Fibroblast of skin of left biceps (primary cell): ENCODE measurements at places on chromosomes 13 and 19.
A peak's percentile ranks its signal among the peaks of the same experiment; 100 is the strongest.

DNA sequence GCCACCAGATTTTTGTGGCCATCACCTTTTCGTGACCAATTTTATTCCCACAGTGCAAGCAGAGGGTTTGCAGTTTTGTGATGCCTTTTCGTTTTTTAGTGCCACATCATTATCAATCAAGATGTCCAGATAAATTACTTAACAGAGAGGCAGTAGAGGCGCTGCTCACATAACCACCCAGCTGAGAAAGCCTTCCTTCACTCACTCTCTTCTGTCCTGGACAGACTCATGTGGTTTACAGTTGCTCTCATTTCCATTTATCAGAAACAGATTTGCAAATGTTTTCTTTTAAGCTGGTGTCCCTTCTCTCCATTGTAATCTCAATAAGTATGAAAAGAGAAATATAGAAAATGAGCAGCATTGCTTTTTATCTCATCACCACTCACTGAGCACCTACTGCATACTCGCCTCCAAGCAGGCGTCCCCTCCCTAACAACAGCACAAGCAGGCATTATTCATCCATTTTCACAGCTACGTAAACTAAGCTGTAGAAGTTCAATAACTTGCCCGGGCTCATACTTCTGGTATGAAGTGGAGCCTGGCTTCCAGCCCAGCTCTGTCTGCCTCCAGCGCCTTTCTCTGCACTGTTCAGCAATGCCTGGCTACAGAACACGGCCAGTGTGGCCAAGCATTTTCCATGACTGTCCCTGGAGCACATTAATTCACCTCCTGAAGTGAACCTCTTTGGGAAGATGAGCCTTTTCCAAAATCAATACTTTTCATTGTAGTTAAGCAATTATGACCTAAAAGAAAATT is 34.6 kb upstream of the KATNAL1 start:
- DNase-seq, result peak; percentile 79

- no peak for DNase-seq
Observed at GRCh38 chr13:25225970-25226369, 53.9 kb upstream of the AMER2 start.

DNA sequence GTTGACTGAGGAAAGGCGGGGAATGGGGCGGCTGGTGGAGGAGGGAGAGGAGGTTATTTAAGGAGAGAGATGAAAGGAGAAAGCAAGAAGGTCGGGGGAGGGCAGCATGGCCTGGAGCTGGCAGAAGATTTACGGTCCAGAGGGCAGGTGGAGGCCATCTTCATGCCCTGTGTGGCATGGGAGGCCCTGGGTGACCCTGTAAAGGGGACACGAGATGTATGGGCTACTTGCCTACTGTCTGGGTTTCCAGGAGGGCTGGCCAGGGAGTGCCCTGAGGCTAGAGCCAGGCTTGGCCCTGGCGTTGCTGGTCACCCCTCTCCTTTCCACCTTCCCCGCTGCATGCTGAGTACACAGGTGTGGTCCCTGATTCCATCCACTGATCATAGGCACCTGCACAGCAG is 6.1 kb downstream of the WTIP start:
- no peak for DNase-seq

DNA sequence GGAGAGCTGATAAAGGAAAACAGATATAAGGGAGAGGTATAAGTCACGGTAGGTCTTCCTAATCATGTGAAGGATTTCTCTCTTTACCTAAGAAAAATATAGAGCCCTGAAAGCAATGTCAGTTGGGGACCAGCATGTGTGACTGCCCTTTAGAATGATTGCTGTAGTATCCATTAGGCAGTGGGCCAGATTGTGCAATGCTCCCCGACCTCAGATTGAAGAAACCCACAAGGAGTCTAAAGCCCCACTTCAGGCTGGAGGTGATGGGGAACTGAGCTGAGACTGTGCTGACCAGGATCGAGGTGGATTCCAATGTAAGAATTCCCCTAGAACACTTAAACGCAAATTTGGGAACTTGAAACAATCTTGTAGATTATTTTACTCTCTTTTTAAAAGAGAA is 614.4 kb downstream of the LIG4 start:
- no peak for DNase-seq

DNA sequence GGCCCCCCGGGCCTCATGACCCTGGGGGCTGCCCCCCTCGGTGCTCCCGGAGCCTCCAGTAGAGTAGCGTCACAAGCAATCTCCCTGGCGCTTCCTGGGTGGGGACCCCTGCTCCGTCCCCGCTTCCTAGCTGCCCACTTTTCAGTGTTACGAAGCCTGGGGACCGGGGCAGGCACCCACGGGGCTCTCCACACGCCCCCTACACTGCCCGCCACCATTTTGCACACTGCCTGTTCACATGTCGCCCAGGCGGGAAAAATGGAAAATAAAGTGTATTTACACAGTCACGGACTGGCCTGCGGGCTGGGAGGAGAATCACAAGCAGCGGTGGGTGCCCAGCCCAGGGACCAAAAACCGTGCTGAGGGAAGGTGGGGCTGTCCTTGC is 9.5 kb downstream of the PRR36 start:
- no peak for DNase-seq

DNA sequence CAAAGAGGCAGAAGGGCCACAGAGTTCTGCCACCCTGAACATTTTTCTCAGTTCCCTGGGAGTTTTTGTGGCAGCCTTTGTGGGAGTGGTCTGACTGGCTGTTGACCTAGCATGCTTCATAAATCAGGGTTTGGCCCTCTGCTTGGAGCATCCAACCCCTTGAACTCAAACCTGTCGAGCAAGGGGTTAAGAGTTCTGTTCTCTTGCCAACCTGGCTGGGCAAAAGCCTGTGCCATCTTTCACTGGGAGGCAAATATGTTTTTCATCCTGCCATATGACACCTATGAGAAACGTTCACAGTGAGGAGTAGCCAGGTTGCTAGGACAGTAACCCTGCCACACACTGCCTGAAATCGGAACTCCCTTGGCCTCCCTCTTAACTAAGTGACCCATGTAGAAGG is 7.7 kb upstream of the TEX26 start:
- DNase-seq, result no peak

- DNase-seq, result peak; percentile 13
Observed at GRCh38 chr13:87147076-87147475, 524.1 kb upstream of the SLITRK5 start.

- peak; percentile 82 for DNase-seq
Observed at GRCh38 chr13:43054803-43055802, 31.7 kb downstream of the DNAJC15 start.

- DNase-seq, result no peak
Observed at GRCh38 chr13:110887597-110888333, 27.1 kb downstream of the ANKRD10 start.
